Amygdala (tissue), 56 donors: ENCODE measurements at places on chromosomes 16 and 17.

DNA sequence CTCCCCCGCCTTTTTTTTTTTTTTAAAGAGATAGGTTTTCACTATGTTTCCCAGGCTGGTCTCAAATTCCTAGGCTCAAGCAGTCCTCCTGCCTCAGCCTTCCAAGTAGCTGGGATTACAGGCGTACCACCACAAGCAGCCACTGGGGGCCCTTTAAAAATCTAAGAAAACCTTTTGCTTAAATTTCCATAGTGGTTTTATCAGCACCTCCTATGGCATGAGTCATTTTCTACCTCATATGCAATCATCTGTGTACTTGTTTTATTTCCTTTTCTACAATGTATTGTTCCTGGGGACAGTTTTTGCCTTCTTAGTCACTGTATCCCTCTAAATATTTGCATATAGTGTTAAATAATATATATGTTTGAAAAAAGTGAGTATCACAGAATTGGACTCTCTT, 29.2 kb downstream of the GNA13 start:
- DNase-seq = no peak

DNA sequence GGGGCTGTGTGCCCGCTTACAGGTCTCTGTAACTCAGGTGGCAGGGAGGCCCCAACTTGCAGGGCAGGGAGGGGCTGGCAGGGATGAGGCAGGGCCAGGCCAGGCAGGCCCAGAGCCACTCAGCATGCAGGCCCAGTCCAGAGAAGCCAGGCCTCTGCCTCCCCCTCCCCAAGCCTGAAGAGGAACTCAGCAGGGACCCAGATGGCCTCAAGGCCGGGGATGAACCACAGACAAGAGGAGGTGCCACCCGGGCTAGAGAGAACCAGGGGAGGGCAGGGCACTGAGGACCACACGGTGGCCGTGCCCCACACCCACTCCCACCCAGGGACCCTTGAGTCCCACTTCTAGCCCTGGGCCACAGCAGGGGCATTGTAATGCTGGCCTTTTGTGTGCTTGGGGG, 29.8 kb upstream of the EIF1 start:
- no peak for DNase-seq

DNA sequence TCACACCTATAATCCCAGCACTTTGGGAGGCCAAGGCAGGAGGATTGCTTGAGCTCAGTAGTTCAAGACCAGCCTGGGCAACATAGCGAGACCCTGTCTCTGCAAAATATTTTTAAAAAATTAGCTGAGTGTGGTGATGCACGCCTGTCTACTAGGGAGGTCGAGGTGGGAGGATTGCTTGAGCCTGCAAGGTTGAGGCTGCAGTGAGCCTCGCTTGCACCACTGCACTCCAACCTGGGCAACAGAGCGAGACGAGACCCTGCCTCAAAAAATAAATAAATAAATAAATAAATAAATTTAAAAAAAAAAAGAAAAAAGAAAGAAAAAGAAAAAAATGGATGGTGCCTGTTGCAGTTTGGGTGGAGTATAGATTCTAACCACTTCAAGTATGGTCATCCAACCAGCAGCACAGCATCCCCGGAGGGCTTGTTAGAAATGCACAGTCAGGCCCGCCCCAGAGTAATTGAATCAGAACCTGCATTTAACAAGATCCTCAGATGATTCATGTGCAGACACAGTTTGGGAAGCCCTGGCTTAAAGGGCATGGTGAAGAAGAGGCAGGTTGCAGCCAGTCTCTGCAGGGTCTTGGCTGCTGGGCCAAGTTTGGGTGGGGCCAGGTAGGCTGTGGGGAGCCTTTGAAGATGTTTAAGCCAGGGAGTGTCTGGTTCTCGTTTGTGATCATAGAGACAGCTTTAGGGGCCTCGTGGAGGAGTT, 40.8 kb downstream of the MRC2 start:
- no peak for DNase-seq

DNA sequence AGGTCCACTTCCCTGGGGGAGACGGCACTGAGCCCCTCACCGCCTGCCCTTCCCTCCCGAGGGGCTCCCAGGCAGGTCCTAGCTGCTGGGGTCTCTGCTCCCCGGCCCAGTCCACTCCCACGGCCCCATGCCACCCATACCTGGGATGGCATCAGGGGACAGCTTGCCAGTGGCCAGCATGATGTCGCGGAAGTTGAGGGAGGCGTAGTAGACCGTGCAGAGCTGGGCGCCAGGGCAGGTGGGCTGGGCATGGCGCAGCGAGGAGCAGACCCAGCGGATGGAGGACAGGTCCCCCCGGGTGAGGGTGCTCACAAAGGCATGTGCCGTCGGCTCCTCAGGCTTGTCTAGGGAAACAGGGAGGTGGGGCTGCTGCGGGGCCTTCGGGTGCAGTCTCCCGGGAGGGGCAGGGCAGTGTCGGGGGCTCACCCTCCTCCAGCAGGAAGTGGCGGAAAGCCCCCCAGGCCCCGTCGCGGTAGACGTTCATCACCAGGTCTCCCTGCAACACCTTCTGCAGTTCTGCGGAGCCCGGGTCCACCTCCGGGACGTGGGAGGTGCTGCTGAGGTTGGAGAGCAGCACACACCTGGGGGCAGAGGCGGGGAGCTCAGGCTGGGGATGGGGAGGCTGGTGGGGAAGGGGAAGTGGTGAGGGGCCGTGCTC, 13.5 kb downstream of the FASN start:
- no peak for DNase-seq

- DNase-seq = no peak
These were observed 4.7 kb upstream of the RPRML start for GRCh38 chr17:46983782-46984181.

GRCh38 chr17:78903101-78903779, at the start of gene CEP295NL:
TSS of gene CEP295NL (minus strand) at chr17:78903201. CDS start at chr17:78901828, 1,373 bp downstream.
- no peak for DNase-seq

DNA sequence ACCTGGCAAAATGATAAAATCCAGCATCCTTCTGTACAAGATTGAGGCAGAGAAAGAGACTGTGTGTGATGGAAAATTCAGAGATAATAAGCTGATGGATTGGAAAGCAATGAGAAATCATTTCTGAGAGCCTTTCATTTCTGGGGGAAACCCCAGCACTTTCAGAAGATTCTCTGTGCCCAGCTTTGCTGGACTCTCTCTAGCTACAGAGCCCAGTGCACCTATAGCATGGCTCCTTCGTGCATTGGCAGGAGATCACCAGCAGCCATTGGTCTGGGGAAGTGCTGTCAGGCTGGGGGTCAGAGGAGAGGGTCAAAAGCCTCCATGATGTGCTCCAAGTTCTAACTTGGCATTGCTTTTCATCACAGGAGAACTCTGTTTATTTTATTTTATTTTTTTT, 259.9 kb downstream of the SOX9 start:
- no peak for DNase-seq
